ENCODE measurements at places on chromosomes 7 and 10.

GRCh38 chr10:121194696-121195523 lies 343.7 kb downstream of the WDR11 start:
- no peak for DNase-seq

- no peak for DNase-seq
Measured at GRCh38 chr10:123800821-123801220, 90.8 kb downstream of the CPXM2 start.

GRCh38 chr7:116384936-116385635 lies 114.5 kb upstream of the CAV2 start:
- DNase-seq = no peak

DNA sequence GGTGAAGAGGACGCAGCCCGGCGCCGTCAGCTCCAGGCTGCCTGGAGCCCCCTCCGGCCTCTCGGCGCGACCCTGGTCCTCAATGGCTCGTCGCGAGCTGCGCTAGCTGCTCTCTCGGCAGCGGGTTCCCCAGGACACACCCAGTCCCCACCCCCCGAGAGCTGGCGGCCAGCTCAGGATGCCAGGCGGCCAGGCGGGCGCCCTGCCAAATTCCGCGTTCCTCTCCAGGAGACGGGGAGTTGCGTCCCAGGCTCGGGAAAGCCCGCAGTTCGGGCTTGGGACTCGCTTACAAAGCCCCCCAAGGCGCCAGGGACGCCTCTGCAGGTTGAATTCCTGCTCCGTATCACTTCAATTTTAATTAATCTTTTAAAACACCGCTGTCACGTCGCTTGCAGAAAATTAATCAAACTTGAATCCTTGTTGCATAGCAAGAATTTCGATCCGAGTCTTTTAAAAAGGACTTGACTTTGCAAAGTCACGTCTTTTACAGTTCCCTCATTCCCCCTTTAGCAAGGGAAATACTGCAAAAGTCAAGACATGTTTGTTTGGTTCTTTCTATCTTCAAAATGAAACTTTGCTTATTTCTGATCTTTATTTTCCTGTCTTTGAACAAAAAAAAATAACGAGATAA lies 28.2 kb downstream of the SKIDA1 start:
- DNase-seq = no peak

DNA sequence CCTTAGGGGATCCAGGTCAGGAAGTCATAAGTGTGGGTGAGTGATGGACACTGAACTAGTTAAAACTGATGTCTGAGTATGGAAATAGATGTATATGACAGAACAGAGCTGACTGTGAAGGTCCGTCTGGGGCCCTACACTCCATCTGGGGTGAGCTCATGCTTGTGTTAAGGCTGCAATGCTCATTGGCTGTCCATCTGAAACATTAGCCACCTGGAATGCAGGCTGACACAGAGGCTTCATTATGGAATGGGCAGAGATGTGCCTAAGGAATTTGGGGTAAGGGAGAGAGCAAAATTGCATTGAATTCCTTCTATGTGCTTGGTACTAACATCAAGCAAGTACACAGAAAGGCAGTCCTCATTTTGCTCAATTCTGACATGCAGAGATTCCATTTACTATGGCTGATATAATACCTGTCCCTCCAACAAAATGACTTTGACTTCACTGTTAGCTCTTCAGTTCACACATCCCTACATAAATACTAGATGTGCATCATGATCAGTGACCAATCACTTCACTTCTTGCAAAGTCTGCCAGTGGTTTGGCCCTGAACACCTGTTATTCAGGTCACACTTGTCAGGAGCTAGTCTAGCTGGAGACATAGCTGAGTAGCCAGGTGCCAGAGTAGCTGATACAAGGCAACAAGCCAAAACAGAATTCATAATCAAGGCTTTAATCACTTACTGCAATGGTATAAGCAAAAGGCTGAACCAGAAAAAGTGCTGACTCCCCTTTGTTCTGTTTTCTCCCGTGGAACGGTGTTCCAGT lies 128.9 kb upstream of the VWC2 start:
- DNase-seq = no peak

DNA sequence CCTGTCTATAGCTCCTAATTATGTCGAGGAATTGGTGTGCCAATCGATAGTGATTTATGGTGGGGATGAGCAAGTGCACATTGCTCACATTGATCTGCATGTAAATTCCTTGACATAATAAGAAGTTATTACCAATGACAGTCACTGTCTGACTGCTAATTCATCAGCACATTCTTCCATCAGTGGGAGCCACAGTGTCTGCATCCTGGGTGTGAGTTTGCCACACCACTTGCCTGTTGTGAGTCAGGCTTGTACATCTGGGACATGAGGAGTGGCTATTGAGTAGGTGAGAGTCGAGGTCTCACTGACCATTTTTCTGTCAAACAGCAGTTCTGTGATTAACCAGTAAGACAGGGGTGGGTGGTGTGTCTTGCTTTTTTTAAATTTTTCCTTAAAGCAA lies 263.4 kb downstream of the LRMDA start:
- no peak for DNase-seq

DNA sequence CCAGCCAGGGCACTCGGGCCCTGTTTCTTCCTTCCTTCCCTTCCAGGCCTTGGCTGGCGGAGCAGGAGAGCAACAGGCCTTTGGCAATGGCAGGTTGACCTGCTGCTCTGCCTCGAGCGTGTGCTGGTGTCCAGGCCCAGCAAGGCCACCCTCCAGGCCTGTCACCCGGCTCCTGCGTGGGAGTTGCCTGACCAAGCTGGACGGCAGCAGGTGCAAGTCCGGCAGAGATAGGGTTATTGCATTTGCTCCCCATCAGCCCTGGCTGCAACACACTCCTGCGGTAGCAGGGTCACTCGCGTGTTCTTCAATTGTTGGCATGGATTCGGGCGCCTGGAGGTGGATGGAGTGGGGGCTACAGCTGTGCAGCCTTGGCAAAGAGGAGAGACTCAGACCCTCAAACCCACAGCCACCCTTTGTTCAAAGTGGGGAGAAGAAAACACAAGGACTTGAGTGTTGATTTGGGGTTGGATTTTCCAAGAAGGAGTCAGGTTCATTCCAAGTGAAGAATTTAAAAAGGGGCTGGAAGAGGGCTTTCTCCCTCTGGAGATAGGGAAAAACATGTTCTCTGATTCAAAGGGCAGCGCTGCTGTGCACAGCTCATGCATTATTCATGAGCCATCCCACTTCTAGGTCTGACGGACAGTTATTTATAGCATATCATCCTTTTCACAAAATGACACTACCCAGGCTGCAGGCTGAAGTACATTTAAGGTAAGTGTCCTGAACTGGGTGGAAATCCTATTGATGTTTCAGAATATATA lies 64.2 kb upstream of the PITRM1 start:
- DNase-seq = no peak

DNA sequence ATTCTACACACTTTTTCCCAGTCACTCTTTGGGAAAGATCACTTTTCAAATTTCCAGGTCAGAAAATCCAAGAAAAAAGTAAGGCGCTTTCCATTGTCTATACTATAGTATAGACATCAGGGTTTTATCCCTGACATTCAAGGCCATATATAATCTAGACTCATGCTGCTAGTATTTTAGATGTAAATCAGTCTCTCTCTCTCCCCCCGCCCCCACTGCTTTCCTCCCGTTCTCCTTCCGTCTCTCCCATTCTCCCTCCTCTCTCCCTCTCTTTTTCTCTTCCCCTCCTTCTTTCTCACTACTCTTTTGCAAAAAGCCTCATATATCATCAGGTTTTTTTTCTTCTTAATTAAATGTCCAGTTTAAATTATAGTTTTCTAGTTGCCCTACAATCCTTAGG lies 154.8 kb downstream of the PHF14 start:
- no peak for DNase-seq

- DNase-seq = no peak
Measured at GRCh38 chr7:113320419-113320818, 202.1 kb upstream of the SMIM30 start.

DNA sequence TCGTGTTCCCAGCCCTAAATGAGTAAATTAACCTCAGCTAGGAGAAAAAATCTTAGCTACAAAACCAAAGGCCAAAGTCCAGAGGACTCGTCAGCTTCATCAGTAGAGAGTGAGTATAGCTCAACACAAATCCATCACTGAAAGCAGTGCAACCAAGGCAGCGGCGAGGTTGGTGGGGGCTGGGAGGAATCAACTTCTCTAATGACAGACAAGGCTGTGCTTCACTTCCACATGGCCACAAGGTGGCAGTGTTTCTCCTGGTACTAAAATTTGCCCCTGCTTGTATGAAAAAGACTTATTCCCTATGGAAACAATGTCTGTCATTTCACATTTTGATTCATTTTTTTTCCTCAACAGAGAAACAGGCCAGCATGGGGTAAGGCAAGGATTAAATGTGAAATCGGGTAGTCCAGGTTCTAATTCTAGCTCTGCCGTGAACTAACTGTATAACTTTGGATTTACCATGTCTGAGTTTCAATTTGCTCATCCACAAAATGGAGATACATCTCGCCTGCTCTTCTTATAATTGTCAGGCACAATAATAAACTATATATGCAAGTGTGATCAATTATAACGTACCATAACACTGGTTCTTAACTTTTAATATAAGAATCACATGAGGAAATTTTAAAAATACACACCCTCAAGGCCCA lies 39.3 kb downstream of the FAS start:
- peak; percentile 57 for DNase-seq

DNA sequence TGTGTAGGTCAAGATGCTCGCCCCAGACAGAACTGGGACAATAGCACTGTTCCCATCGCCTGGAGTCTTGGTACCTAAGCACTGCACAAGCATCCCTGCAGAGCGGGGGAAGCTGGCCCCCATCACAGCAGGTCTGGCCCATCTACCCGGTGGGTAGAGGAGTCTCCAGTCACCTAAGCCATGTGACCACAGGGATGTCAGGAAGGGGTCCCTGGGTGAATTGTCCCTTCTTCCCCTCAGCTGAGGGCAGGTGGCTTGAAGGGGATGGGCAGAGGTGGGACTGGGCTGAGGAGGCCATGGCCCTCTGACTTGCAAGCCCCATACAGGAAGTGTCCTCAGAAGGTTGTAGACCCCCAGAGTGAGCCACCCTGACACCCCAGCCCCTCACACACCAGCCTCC lies 39.7 kb downstream of the FRMPD2 start:
- DNase-seq = no peak

DNA sequence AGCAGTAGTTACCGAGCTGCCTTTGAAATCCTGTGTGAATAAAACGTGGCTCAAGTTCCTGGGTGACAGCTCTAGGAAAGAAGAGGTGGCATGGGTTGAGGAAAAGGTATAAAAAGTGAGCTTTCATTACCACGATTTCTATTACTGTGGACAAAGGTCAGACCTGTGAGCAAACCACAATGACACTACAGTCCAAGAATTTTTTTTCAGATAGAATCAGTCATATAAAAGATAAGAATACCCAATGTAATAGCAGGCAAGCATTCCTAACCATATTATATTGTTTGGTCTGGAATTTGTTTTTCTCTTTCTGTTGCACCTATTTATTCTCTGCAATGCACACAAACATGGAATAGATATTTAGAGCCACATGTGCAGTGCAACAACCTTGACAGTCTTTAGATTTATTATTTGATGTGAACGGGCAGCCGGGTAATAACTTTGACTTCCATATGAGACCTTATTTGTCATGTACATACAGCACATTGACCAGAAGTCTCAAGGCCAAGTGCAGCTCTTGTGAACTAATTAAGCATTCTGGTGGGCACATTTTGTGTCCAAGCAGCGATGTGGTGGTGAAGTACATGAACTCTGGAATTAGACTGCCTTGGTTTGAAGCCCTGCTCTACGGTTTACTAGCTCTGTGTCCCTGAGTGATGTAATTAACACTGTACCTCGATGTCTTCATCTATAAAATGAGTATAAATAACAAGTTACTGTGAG lies 156.8 kb downstream of the NRCAM start:
- DNase-seq = no peak

DNA sequence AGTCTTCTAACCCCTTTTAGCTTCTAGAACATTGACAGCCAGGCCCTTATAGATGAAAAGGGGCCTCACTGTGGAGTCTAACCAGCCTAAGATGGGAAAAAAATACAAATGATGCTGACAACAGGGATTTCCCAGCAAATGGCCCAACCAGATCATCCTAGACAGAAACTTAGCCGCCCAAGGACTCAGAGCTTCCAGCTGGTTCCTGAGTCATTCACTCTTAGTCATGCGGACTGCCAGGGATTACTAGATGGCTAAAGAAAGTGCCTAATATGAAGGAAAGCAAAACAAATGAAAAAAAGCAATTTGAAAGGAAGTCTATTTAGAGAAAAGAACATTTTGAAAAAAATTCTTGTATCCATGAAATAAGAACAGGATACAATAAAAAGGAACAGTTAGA lies 23.7 kb downstream of the TSPAN14 start:
- DNase-seq = no peak

DNA sequence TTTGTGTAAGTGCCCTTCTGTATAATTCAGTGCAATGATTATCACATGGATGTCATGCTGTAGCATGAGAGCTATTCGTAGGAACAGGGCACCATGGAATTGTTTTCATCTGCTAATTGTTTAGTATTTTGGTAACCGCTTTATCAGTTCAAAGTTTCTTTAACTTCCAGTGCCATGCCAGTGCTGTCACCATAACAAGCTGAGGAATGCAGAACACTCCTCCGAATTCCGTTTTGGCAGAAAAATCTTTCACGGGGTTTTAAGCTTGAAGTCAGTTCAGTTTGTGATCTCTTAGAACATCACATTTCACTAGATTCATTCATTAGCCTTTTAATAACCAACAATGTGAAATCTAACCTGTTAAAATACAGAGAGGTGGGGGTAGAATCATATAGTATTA lies 117.2 kb upstream of the SEMA3C start:
- no peak for DNase-seq

- DNase-seq = no peak
Measured at GRCh38 chr10:22250897-22251660, 33.3 kb upstream of the EBLN1 start.

- DNase-seq = no peak
Measured at GRCh38 chr10:55734112-55734511, 626.9 kb downstream of the ZWINT start.

DNA sequence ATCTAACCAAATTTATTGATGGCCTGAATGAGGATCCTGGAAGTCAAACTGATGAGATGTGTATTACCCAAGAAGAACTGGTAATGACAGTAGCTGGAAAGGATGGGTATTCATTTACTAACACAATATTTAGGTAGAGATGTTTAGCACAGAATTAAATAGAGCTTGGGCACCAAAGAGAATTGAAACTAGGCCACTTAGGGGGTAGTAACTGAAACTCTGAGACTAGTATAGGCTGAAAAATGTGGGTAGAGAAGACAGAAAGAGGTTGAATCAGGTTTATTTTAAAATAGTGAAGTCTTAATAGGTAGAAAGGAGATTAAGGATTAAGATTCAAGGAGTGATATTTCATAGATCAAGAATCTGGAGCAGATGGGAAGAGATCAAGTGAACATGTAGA lies 155.8 kb downstream of the MLLT10 start:
- no peak for DNase-seq

- DNase-seq = no peak
Measured at GRCh38 chr7:140479739-140480084, 407 bp upstream of the MKRN1 start.

DNA sequence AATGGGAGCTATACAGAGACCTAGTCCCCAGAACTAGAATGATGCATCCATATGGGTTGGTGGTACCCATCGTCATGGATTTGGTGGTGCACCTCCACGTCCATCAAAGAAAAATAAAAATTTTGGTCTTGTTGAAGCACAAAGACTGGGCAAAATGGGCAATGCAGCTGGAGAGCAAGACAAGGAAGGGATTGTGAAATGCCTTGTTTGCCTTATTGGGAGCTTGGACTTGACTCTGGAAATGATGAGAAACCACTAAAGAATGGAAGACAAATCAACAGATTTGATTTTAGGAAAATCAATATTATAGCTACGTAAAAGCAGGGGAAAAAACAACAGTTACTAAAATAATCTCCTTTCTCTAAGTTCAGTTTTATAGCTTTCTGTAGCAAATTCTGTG lies 150.9 kb downstream of the CPED1 start:
- no peak for DNase-seq

- no peak for DNase-seq
Measured at GRCh38 chr10:80460399-80461207, 6.5 kb downstream of the TSPAN14 start.

All from T-helper 2 cell treated with Interferon-gamma antibody and Interleukin-4, amounts not matched to agents 5 μg/mL and 100 μg/mL, for 36 hours (primary cell).